ENCODE measurements at places on chromosomes 2 and 18. TPM values are rescaled to one million over a fixed set of nuclear protein-coding genes. Genes with fewer than 3 reads are reported as not detected.

SLC8A1 gene
- polyA plus RNA-seq, result 0.22 TPM

KCNK3 gene
- not detected for polyA plus RNA-seq

ANO7 gene
- polyA plus RNA-seq, result not detected

CDK15 gene
- polyA plus RNA-seq, result not detected

EGR4 gene
- not detected for polyA plus RNA-seq

GRP gene
- not detected for polyA plus RNA-seq

CBLN2 gene
- not detected for polyA plus RNA-seq

TNS1 gene
- polyA plus RNA-seq, result not detected

KLF7 gene
- polyA plus RNA-seq, result 10.7 TPM

MAPRE3 gene
- 0.38 TPM for polyA plus RNA-seq

ZDBF2 gene
- polyA plus RNA-seq, result 4.1 TPM

ALMS1 gene
- 2.4 TPM for polyA plus RNA-seq

DUSP19 gene
- polyA plus RNA-seq, result 1.5 TPM

GREB1L gene
- not detected for polyA plus RNA-seq

IRS1 gene
- 0.13 TPM for polyA plus RNA-seq

TRAPPC8 gene
- polyA plus RNA-seq, result 20.1 TPM

LAMA3 gene
- polyA plus RNA-seq, result not detected

USP40 gene
- 6.2 TPM for polyA plus RNA-seq

ASIC4 gene
- not detected for polyA plus RNA-seq

SPEG gene
- 0.20 TPM for polyA plus RNA-seq

ARHGAP25 gene
- polyA plus RNA-seq, result 97.8 TPM

SDC1 gene
- polyA plus RNA-seq, result not detected

CD8A gene
- 0.24 TPM for polyA plus RNA-seq

SLC19A3 gene
- polyA plus RNA-seq, result not detected

CCBE1 gene
- polyA plus RNA-seq, result not detected

IL18R1 gene
- 11.7 TPM for polyA plus RNA-seq

COBLL1 gene
- not detected for polyA plus RNA-seq

ZNF385B gene
- not detected for polyA plus RNA-seq

ALK gene
- polyA plus RNA-seq, result not detected

PAX3 gene
- not detected for polyA plus RNA-seq

CAVIN2 gene
- not detected for polyA plus RNA-seq

KYNU gene
- polyA plus RNA-seq, result 0.08 TPM

ALPG gene
- not detected for polyA plus RNA-seq

ALKAL2 gene
- polyA plus RNA-seq, result 0.80 TPM

NPPC gene
- polyA plus RNA-seq, result not detected

DPP10 gene
- not detected for polyA plus RNA-seq

INSIG2 gene
- polyA plus RNA-seq, result 22.4 TPM

POTEJ gene
- polyA plus RNA-seq, result not detected

SERPINB3 gene
- not detected for polyA plus RNA-seq

FAP gene
- polyA plus RNA-seq, result not detected

SLC23A3 gene
- not detected for polyA plus RNA-seq

TTR gene
- not detected for polyA plus RNA-seq

ACOXL gene
- polyA plus RNA-seq, result not detected

KIAA2012 gene
- not detected for polyA plus RNA-seq

DNER gene
- not detected for polyA plus RNA-seq

DYSF gene
- polyA plus RNA-seq, result not detected

CDH7 gene
- not detected for polyA plus RNA-seq

AQP4 gene
- polyA plus RNA-seq, result not detected

MLPH gene
- polyA plus RNA-seq, result not detected

MOCOS gene
- not detected for polyA plus RNA-seq

DQX1 gene
- polyA plus RNA-seq, result not detected

SLC5A7 gene
- not detected for polyA plus RNA-seq

TOGARAM2 gene
- polyA plus RNA-seq, result not detected

EPHA4 gene
- polyA plus RNA-seq, result 17.3 TPM
